Activated B cell treated with CpG ODN at 0.5 μM for 24 hours (primary cell): ENCODE measurements at places on chromosomes 4 and X.
A peak's percentile ranks its signal among the peaks of the same experiment; 100 is the strongest.

DNA sequence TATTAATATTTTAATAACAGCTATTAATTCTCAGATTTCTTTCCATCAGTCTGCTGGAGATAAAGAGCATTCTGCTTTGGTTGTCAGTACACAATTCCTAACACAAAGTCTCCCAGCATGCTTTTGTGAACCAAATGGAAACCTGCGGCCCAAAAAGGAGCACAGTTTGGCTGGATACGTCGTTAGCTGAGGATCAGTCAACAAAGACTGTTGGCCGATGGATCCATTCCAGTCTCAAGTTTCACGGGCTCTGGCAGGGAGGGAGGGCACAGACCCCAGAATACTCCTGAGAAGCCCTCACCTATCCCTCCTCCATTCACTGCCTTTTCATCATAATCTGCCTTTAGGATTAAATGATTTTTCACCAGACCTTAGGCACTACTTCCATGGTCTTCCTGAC lies 26.3 kb upstream of the PRSS48 start:
- no peak for DNase-seq
- no peaks in the 10 kb centered on the region for H3K36me3 ChIP-seq
- H3K27ac ChIP-seq, result no peak overlapping the region
- H3K4me1 ChIP-seq, result no peaks in the 10 kb centered on the region

DNA sequence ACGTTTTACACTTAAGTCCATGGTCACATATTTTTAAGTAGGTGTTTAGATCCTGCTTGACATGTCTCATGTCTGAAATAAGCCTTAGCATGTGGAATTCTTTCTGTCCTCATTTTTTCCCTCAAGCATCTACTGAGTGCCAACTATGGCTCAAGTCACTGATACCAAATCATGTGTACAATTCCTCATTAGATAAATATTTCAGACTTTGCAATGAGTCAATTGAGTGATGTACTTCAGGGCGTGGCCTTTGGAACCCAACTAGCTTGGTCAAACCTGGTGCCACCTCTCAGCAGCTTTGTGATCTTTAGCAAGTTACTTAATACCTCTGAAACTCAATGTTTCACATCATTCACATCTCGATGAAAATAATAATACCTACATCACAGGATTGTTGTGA lies 12.6 kb upstream of the JADE1 start:
- peaks cover 2% of the 10 kb centered on the region for H3K27me3 ChIP-seq
- H3K4me1 ChIP-seq, result no peaks in the 10 kb centered on the region
- H3K36me3 ChIP-seq, result no peaks in the 10 kb centered on the region

- H3K4me1 ChIP-seq, result peaks cover 22% of the 10 kb centered on the region
- peak overlapping the region; percentile 25 for H3K4me3 ChIP-seq
- DNase-seq, result peak; percentile 30
- H3K27ac ChIP-seq, result no peak overlapping the region
- H3K27me3 ChIP-seq, result peaks cover 38% of the 10 kb centered on the region
- H3K36me3 ChIP-seq, result no peaks in the 10 kb centered on the region
Observed at GRCh38 chr4:186058253-186058979, 10.5 kb upstream of the TLR3 start.

- no peak overlapping the region for H3K27ac ChIP-seq
- peaks cover 56% of the 10 kb centered on the region for H3K27me3 ChIP-seq
- H3K4me3 ChIP-seq, result peak overlapping the region; percentile 21
- H3K36me3 ChIP-seq, result no peaks in the 10 kb centered on the region
Observed at GRCh38 chr4:25031077-25031621, 403 bp upstream of the LGI2 start.

DNA sequence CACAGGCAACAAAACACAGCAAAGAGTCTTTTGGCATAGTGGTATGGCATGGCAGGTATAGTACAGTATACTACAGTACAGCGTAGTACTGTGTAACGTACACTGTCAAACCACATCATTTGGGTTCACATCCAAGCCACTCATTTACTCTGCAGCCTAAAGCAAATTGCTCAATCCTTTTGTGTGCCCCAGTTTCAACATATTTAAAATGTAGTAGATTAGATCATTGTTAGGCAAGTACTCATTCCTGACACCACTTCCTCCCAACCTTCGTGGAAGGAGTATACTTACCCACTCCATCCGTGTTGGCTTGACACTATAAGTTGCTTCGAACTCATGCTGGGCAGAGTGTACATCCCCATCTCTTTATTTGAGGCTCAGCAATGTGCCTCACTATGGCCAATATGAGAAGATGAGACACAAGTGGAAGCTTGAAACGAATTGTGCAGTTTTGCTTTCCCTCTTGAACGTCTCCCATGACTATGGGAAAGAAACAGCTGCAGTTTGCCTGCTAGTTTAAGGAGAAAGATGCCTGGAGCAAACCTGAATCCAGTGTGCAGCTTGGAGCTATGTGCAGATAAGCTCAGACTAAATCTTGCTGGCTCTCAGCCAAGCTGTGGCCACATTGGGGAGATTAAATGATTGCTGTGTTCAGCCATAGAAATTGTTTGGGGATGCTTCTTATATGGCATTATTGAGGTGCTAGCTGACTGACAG lies 85.7 kb upstream of the TBL1X start:
- H3K27ac ChIP-seq, result no peak overlapping the region
- H3K4me3 ChIP-seq, result no peak overlapping the region
- no peaks in the 10 kb centered on the region for H3K36me3 ChIP-seq
- no peaks in the 10 kb centered on the region for H3K27me3 ChIP-seq

DNA sequence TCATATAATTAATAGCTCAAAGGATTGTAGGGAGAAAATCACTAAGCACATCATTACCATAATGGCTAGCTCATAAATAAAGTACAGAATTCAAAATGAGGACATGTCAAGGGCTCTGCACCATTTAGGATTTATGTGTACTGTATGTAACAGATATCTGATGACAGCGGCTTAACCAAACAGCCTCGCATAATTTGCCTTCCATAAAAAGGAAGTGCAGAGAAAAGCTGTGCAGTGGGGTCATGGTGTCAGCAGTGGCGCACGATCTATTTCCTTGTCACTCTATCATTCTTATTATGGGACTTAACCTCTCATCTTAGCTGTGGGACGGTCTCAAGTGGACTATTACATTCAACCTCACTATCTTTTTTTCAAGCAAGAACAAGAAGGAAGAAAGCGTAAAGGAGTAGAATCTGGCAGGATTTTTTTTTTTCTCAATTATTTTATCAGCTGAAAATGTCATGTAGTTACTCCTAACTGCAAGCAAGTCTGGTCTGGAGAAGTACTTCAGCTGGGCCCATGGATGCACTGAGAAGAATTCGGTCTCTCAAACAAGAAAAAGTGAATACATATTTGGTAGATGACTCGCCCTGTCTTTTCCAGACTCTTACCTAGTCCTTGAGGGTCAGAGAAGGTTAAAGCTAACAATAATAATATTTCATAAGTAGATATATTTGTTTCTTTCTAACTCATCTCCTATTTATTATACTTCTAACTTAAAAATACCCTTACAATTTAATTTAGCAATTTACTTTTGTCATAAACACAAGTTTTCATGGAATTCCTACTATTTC lies 94.6 kb downstream of the COX18 start:
- peaks cover 3% of the 10 kb centered on the region for H3K27me3 ChIP-seq
- H3K27ac ChIP-seq, result no peak overlapping the region
- H3K4me1 ChIP-seq, result no peaks in the 10 kb centered on the region
- no peaks in the 10 kb centered on the region for H3K36me3 ChIP-seq
- H3K4me3 ChIP-seq, result no peak overlapping the region
